ENCODE measurements at places on chromosomes 16 and 17.

- peak; percentile 74 for DNase-seq
Observed at GRCh38 chr16:88785106-88785924, at the start of gene PIEZO1. TSS of gene PIEZO1 (minus strand) at chr16:88785220. CDS start at chr16:88784964, 256 bp downstream.

DNA sequence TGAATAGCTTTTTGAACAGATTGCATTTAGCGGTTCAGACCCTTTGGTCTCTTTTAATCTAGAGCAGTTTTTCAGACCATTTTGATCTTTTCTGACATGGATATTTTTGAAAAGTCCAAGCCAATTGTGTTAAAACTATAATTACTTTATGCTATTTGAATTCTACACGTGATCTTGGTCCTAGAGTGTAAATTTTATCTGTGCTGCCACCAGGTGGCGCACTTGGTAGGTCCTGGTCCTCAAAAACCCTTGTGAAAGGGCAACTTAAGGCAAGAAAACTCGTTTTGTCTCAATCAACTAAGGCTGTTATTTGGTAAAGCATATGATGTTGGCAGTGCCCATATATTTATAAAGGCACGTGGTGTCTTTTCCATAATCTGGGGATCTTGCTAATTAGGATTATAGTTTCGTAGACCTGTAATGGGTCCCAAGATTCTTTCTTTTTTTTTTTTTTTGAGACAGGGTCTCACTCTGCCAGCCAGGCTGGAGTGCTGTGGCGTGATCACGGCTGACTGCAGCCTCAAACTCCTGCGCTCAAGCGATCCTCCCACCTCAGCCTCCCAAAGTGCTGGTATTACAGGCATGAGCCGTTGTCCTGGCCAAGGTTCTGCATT, 43.9 kb upstream of the TEX2 start:
- DNase-seq: peak; percentile 70

GRCh38 chr16:52193441-52193840, 353.5 kb downstream of the TOX3 start:
- no peak for DNase-seq

DNA sequence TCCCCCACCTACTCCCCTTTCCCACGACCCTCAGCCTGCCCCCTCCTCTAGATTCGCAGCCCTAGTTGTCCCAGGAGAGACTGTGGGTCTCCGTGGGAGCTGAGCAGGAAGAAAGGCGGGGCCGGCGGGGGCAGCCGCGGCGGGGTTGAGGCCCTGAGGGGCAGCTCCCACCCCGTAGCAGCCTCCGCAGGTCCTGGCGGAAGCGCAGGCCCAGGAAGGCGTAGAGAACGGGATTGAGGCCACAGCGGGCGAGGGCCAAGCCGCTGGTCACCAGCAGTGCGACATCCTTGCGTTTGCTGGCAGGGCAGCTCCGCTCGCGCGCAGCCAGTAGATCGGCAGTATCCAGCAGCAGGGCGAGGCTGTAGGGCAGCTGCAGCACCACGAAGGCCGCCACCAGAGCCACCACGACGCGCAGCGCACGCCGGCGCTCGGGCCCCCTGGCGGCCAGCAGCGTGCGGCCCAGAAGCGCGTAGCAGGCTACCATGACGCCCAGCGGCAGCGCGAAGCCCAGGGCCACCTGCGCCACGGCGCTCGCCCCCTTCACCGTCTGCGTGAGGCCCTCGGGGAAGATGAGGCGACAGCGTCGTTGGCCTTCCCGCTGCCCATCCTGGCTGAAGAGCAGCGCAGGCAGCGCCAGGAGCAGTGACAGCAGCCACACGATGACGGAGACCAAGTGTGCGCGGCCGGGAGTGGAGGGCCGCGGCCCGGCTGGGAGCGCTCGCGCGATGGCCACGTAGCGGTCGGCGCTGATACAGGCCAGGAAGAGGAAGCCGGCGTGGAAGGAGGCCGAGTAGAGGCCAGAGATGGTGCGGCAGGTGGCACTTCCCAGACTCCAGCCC, 1.9 kb downstream of the CCR10 start:
- DNase-seq: peak; percentile 88

DNA sequence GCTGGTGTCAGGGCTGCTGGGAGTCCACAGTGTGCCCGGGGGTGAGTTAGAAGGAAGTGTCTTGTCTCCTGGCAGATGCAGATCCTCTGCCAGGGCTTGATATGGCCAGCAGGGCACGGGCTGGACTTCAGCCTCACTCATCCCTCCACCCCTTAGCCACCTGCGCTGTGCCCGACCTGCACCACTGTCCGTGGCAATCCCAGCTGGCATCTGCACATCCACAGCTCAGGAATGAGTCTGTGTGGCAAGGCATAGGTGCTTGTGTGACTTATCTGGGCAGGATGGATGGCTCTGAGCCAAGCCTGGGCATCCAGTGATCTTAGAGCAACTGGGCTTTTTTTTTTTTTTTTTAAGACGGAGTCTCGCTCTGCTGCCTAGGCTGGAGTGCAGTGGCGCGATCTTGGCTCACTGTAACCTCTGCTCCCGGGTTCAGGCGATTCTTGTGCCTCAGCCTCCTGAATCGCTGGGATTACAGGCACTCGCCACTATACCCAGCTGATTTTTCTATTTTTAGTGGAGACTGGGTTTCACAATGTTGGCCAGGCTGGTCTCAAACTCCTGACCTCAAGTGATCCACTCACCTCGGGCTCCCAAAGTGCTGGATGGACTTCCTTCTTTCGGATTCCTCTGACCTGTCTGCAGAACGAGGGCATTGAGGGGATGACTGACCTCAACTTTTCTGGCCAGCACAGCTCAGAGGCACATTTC, 22.5 kb upstream of the CACNG1 start:
- DNase-seq: no peak

DNA sequence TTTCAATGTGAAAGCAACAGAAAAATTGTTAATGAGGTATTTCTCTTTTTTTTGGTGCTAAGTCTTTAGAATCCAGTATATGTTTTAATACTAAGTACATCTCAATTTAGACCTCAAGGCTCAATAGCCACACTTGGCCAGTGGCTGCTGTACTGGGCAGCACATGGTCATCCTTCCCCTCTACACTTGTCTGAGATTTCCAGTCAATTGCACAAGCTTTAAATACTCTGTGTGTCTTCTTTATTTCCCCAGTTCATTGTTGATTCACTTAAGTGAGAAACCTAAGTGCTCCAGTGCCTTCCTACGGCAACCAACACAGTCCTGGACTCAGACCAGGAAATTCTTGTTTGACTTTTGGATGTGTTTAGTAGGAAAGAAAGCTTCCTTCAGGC, 62.2 kb downstream of the TNRC6C start:
- no peak for DNase-seq

DNA sequence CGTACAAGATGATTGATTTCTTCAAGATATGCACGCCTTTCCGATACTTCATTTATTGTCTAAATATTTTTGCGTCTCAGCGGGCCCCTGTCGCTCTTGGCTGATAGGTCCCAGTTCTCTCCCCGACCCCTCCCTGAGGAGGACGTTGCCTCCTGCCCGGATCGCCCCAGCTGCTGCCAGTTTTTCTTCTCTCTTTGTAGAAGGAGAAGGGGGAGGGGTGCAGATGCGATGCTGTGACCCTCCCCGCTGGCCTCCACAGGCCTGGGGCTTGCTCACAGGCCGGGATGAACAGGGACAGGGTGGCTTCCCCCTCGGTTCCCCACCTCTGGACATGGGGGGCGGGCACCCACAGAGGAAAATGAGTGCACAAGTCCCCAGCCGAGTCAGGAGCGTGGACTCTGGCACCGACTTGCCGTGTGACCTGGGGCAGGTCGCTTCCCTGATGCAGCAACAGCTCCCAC, 53.6 kb upstream of the ZC3H18 start:
- DNase-seq: no peak

GRCh38 chr17:44350733-44351226, 5.7 kb downstream of the GRN start:
- no peak for DNase-seq

DNA sequence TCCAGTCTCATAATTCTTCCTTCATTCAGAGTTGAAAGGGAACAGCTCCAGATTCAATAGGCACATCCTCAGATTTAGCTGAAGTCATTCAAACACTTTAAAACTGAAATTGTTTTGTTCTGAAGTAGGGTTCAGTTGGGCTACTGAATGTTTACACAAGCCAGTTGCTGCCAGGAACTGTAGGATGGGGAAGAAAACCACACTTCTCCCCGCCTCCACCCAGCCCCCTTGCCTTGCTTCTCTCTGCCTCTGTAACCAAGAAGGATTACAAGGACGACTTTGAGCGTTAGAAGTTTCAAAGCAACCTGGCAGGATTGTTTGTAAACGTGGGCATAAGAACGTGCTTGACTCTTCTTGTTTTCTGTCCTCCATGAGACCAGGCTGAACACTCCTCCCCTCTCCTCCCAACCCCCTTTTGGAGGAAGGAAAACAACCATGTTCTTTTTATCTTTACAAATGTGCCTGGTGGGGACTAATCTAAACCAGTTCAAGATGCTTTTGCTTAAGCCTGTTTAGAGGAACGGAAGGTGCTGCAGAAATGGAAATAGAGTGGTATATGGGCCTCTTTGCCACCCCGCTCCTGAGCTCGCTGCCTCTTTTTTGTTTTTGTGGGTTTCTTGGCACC, 287.9 kb downstream of the FTO start:
- no peak for DNase-seq

DNA sequence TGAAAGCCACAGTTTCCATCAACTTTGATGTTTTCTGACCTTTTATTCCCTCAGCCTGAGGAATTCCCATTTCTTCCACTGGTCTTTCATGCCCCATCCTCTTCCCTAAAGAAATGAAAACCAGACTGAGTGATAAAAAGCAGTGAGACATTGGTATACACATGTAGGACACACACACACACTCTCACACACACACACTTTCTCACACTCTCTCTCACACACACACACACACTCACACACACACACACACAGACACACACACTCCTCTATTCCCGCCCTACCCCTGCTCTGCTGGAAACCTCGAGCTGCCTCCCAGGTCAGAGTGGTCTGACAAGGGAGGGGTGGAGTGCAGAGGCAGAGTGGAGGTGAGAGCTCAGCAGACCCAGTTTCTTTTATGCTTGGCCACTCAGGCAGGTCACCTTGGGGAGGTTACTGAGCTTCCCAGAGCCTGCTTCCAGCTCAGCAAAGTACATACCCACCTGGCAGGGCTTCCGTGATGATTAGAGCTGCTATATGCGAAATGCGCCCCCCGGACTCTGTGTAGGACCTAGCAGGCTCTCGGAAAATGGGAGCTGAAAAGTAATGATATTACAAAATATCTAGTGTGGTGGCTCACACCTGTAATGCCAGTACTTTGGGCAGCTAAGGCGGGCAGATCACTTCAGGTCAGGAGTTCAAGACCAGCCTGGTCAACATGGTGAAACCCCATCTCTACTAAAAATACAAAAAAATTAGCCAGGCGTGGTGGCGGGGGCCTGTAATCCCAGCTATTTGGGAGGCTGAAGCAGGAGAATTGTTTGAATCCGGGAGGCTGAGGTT, 30.7 kb downstream of the CCR7 start:
- DNase-seq: no peak

DNA sequence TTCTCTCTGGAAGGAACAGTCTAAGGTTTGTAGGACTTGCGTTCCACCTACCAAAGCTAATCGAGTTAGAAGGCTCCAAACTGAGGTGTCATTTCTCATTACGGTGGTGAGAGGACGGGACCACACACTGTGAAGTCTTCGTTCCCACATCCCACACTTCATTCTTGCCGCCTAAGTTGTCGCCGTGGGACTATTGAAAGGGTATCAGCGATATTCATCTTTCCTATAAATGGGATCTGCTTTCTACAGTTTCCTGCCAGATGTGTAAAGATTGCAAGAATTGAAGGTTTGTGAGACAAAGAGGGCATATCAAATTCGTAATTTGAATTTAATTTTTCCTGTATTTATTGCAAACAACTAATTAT, 608 bp upstream of the TRIM37 start:
- DNase-seq: no peak

DNA sequence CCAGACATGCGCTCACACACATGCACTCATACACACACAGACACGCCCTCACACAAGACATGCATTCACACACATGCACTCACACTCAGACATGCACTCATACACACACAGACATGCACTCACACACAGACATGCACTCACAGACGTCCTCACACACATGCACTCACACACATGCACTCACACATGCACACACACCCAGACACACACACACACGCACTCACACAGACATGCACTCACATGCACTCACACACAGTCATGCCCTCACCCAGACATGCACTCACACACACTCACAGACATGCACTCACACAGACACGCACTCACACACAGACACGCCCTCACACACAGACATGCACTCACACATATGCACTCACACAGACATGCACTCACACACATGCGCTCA, 2.1 kb upstream of the ZNF469 start:
- DNase-seq: no peak
